ENCODE measurements at places on chromosomes 3 and 15.
A peak's percentile ranks its signal among the peaks of the same experiment; 100 is the strongest.

DNA sequence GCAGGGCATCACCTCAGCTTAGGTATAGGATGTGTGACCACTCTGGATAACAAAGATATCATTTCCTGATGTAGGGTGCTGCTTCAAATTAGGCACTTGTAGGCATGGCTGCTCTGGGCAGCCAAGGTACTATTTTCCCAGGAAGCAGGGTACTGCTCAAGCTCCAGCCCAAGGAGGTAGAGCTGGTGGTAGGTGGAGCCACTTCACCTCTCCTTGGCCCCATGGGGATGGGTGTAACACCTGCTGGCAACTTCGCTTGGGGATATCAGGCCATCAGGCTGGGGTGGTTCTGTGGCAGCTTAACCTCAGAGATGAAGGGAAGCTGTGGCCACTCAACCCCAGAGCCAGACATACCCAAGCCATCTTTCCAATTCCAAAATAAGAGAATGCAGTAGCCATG, 147.1 kb upstream of the IGF1R start:
- DNase-seq: no peak

DNA sequence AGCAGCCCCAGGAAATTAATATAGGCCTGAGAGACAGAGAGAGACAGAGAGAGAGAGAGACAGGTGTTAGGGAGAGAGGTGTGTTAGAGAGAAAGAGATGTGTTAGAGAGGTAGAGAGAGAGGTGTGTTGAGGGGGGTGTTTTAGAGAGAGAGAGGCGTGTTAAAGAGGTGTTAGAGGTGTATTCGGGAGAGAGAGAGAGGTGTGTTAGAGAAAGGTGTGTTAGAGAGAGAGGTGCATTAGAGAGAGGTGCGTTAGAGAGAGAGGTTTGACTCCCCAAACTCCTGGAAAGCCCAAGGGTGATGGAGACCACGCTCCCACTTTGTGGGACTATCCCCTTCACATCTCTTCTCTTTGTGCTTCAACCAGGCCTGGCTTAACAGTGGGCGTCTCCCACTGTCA, 95.5 kb downstream of the CACNA2D3 start:
- no peak for DNase-seq

- DNase-seq: no peak
Measured at GRCh38 chr3:185959609-185960521, 22.1 kb upstream of the TRA2B start.

DNA sequence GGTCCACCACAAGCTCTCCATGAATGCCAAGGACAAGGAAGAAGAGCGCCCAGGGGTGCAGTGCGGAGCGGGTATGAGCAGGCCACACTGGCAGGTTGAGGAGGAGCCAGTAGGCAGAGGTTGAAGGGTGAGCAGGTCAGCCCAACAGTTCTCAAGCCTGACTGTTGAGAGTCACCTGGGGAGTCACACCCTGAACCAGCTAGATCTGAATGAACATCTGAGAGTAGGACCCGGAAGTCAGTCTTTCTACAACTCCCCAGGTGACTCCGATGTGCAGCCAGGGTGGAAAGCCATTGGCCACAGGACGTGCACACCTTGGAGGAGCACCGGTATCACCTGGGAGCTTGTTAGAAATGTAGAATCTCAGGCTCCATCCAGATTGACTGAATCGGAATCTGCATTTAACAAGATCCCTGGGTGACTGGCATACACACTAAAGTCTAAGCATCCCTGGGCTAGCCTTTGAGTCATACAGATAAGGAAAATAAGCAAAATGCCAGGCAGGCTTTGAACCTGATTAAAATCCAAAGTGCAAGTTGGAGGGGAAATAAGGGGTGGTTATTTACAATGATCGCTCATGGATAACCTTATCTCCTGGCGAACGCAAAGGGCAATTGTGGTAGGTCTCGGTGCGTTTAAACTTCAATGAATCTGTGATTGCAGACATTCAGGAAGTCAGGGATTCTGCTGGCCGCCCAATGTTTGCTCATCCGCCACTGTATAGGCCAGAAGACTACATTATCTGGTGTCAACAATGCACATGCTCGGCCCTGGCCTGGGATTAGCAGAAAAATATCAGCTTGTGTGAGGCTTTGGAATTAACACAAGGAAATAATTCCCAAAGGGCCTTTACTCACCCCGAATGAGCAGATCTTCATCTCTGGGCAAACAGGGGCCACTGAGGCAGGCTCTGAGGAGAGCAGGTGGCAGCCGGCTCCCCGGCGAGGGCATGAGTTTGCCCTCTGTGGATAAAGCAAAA, 11.7 kb upstream of the LYZL4 start:
- no peak for DNase-seq

GRCh38 chr3:167406876-167407492, 26.9 kb upstream of the ZBBX start:
- DNase-seq: no peak

DNA sequence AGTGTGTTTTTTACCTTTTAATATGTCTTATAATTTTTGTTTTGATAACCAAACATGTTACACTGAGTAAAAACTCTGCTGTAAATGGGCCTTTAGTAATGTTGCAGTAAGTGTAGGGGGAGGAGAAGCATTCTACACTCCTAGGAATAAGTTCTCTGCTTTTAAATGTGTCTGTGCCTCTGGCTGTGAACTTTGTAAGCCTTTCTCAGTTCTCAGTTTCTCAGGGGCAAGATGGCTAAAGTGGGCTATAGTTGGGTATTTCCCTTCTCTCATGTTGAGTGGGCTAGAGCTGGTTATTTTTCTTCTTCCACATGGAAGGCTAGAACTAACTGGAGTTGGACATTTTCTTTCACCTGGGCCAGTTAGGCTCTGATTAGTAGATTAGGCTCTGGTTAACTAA, 75.3 kb upstream of the NUDT16 start:
- no peak for DNase-seq

DNA sequence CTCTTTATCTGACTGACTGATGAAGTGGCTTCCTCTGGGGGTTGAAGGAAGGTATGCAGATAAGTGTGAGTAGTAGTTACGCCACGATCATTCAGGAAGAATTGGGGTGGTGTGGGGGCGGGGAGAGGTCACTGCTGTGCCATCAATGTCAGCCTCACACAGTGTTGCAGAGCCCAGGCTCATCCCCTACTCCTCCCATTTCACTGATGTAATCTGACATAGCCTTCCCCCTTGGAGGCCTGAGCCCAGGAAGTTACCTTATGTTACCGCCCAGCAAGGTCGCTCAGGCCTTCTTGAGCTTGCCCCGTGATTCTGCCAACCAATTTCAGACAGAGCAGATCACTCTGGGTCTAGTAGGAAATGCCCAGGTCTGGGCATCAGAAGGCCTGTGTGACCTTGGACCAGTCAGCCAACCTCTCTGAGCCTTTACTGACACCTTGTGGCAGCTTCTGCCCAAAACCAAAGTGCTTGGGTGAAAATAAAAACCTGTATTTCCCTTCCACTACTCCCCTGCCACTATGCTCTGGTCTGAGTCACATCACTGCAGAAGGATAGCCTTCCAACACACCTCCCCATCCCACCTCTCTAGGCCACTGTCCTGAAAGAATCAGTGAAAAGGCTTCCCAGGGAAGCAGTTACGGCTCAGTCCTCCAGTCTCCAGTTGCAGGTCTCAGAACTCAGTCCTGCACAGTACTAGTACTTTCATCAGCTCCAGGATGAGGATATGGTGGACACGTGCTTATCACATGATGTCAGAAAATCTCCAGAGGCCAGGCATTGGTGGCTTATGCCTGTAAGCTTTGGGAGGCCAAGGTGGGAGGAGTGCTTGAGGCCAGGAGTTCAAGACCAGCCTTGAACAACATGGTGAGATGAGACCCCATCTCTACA, 28.1 kb upstream of the INSYN1 start:
- DNase-seq: no peak

DNA sequence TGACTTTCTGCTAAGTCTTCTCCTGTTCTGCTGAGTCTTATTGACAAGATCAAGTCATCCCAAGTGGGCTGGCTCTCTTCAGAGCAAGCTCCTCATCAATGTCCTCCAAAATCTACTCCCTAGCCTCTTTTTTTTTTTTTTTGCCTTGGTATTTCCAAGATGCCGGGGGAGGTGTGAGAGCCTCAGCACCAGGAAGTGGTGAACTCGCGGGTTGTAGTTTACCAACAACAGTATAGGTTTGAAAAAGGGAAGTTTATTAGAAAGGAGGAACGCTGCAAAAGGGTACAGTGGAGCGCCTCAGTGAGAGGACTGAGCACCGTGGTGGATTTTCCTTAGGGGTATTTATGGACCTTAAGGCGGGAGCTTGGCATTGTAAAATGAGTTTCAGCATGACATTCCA, 94.3 kb upstream of the SGO1 start:
- DNase-seq: no peak

- peak; percentile 36 for DNase-seq
Measured at GRCh38 chr3:48397767-48398681, 26.0 kb downstream of the FBXW12 start.

DNA sequence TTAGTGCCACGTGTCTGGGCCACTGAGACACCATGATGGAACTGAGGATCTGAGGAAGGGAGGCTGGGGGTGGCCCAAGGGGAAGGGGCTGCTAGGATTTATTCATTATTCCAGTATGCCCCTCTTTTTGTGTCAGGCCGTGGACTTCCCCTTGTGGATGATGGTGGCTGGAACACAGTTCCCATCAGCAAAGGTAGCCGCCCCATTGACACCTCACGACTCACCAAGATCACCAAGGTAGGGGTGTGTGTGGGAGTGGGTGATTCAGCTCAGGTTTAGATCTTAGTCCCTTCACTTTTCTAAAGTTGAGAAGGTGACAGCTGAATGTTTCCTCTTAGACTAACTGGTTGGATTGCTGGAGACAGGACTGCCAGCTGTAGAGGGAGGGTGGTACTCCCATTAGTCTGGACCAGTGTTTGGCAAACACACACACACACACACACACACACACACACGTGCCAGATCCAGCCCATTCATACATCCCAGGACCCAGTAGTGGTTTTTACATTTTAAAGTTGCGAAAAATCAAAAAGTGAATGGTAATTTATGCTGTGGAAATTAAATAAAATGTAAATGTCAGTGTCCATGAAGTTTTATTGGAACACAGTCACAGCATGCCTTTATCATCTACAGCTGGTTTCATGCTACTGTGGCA, 11.4 kb downstream of the EIF4G1 start:
- DNase-seq: no peak

DNA sequence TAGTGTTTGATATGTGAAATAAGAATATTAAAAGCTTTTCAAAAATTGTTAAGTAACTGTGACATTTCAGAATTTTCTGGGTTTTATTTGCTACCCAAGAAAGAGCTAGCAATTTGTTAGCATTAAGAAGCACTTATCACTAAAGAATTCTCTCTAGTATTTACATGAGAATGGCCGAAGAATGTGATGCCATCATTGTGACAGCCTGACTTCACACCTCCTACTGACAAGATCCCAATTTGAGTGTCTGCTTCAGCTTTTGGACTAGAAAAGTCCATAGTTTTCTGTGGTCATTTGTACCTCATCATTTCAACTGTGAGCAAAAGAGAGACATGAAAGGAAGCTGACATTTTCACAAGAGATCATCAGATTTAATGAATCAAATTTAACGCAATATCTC, 548.1 kb upstream of the AGTR1 start:
- no peak for DNase-seq

DNA sequence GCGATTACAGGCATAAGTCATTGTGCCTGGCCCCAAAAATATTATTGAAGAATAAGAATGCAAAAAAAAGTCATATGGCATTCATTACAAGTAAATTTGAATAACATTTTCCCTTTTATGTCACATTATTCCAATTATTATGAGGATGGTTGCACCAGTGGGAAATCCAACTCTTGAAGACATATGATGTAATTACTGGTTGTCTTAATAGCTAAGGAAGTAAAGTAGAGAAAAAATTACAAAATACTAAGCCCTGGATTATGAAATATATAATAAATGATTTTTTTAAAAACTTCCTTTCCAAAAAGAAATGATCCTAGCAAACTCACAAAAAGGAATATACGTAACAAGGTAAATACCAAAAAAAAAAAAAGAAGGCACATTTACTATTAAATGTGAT, 98.9 kb downstream of the FMN1 start:
- DNase-seq: no peak

DNA sequence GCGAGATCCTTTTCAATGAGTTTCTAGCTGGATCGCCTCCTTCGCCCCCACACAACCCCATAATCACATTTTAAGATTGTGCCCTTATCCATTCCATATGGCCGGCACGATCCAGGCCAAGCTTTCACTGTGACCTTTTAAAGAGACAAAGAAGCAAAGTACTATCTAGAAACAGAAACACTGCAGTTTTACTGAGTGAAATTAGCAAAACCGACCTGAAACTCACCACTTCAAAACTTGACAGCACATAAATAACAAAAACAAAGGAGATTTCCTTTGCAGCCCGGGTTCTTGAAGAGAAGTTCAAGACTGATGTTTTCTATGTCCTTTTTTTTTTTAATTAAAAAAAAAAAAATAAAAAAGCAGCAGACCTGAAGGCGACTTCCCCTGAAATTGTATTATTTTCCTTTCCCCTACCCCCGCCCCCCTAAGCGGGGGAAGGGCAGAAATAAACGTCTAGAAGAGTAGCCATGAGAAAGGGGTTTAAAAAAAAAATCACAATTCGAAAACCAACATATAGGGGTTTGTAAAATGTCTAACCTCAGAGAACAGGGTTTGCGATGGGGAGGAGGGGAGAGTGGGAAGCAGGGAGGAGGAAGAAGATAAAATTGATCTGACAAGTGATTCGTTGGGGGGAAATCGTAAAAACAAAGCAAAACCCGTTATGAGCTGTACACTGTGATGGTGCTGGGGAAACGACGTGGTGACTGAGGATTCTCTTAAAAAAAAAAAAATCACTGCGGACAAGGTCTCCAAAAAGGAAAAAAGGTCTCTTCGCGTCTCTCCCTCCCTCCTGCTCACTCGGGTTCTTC, 1.5 kb downstream of the SATB1 start:
- DNase-seq: no peak

GRCh38 chr3:168624892-168625448, 529.2 kb upstream of the GOLIM4 start:
- no peak for DNase-seq

DNA sequence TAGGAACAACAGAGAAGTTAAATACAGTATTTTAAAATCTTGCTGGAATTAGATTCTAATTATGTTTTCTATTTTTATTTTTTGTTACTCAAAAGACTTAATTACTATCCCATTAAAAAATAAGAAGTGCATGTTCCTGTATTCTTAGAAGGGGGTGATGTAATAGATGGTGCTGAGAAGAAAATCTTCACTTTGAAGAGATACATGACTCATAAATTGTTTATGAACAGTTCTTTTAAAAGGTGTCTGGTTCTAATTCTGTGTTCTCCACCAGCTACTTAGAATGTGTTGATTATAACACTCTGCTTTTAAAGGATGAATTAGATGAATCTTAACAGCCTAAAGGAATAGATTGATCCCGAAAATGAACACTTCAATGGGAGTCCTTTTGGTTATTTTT, 8.2 kb downstream of the RCN2 start:
- DNase-seq: no peak

GRCh38 chr15:63396152-63396928, 14.7 kb upstream of the CA12 start:
- DNase-seq: no peak

GRCh38 chr3:145448436-145448835, 712.5 kb downstream of the PLOD2 start:
- no peak for DNase-seq

GRCh38 chr3:150877303-150877702, 27.9 kb downstream of the MINDY4B start:
- no peak for DNase-seq
